ENCODE measurements at places on chromosomes 5 and 9.

DNA sequence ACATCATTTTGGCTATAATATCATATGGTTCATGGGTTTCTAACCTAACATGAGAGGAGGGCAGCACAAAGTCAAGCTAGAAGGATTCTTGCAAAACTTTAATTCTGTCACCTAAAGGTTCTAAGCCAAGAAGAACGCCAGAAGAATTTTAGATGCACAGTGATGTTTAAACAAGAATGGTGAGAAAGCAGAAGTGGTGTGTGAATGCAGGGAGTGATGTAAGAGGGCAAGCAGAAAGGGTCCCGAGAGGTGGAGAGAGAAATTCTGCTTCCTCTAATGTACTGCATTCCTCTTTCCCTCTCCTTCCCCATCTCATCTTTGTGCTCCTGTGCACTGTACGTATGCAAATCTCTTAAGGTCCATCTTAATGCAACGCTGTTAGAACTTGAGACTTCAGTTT, 2.1 kb upstream of the TRMO start:
- no peak for DNase-seq

DNA sequence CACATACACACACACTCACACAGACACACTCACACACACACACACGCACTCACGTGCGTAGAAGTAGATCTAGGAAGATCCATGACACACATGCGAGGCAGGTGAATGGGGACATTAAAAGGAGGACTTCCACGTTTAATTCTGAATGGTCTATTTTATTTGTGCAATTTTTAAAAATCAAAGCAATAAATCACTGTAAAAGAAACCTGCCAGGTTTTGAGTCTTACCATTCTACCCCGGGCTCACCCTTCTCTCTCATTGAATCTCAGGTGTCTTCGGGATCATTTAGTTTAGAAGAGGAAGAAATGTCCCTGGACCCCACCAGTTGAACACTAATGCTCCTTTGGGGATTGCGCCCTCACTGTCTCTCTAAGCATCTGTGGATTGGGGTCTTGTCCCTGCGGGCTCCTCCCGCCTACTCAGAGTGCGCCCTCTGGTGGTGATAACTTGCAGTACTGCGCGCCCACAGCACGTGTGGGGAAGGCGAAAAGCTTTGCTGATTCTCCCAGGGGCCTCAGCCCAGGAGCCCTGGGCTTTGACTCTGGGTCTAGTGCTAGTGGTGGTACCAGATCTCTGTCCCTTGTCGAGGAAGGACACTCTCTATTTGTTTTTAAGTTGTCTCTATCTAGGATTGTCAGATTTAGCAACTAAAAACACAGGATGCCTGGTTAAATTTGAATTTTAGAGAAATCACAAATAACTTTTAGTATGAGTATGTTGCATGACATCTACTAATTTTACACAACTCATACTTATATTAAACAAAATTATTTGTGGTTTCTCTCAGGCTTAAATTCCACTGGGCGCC, 34.8 kb downstream of the BOD1 start:
- DNase-seq, result peak; percentile 74

DNA sequence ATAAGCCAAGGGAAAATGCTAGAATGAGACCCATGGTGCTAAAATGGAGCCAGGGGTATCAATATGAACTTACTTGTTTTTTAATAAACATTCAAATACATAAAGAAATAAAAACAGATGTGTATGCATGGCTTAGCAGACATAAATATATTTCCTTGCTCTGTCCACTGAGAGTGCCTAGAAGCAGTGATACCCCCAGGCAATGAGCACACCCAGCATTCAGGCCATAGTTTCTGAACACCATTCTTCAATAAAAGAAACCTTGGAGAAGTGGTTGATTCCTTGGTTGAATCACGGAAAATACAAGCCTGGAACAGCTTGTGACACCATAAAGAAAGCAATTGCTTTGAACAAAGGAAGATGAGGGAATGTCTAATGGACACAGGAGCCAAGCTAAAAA, 16.5 kb downstream of the LARS1 start:
- DNase-seq, result no peak

GRCh38 chr5:60843936-60844905, at the start of gene ELOVL7:
TSS of gene ELOVL7 (minus strand) at chr5:60844269. CDS start at chr5:60787397, 56,872 bp downstream.
- DNase-seq, result peak; percentile 76

DNA sequence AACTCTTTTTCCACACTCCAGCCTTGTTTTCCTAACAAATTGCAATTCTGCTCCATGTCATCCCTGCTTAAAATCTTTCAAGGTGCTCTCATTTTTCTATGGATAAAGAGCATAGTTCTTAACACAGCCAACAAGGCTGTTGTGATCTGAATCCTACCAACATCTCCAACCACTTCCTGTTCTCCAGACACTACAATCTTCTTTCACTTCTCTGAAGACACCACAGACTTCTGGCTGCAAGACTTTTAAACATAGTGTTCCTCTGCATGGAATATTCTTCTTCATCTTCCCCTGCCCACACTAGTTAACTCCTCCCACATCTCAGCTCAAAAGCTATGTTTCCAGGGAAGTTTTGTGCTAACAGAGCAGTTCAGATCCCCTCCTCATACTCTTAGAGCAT, 404.8 kb downstream of the MAN2A1 start:
- DNase-seq, result no peak

DNA sequence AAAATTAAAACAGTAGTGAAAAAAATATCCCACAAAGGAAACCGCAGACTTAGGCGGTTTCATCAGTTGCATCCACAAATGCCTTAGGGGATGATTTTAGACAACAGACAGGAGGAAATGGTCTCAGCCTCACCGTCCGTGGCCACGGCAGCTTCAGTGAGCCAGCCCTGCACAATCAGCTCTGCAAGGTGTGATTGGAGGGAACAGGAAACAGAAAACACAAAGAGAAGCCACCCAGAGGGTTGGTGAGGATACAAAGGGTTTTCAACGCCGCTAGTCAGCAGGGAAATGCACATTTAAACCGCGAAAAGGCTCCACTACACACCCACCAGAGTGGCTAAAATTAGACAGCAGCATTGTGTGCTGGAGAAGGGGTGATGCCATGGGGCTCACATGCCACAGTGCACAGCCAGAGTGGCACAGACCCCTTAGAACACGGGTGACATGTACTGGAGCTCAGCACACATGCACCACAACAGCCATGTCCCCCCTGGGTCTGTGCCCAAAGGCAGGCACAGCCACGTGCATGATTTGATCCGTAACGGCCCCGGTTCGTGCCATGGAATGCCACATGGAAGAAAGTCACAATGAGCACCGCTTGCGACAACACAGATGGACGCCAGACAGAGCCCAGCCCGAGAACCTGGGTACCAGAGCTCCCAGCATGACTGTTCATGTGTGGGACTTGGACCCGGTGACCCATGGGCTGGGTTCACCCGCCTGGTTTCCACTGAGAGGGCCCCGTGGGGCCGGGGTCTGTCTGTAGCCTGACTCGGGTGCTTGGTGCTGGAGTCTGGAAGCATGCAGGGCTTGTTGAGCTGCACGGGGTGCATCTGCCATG, 18.3 kb upstream of the TERT start:
- no peak for DNase-seq
